ENCODE measurements at places on chromosomes 13 and 19.

DNA sequence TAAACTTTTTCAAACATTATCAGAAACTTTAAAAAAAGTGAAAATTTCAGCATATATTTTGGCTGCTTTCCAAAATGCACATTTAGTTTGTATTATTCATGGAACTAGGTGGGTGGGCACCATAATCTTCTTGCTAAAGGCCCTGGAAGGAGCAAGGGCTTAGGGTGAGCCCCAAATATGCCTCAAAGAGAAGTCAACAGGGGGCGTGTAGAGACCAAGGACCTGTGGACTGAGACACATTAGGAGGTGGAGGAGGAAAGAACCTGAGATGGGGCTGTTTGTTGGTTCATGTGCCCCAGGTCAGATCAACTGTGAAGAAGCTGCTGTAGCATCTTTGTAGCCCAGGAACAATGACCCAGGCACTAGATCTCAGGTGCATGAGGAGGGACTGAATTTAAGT is 79.6 kb upstream of the OLFM4 start:
- no peak for DNase-seq

DNA sequence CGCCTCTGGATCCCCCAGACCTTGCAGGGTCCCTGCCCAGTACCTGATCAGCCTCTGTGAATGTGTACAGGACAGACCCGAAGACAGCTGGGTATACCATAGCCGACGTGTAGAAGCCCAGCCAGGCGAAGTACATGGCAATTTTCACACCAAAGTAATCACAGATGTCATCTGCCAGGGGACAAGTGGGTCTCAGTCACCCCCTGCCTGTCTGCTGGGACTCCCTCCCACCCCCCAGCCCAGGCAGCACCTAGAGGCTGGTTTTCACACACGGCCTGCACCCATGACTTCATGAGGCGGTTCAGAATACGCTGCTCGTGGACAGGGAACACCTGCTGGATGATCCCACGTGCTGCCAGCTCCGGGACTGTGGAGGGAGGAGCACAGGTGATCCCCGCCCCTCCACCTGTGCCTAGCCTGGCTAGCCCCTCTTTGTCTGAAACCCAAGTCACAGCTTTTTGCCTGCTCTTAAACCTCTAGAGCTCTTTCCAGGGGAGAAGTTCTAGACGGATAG is 3.6 kb downstream of the ANO8 start:
- no peak for DNase-seq

DNA sequence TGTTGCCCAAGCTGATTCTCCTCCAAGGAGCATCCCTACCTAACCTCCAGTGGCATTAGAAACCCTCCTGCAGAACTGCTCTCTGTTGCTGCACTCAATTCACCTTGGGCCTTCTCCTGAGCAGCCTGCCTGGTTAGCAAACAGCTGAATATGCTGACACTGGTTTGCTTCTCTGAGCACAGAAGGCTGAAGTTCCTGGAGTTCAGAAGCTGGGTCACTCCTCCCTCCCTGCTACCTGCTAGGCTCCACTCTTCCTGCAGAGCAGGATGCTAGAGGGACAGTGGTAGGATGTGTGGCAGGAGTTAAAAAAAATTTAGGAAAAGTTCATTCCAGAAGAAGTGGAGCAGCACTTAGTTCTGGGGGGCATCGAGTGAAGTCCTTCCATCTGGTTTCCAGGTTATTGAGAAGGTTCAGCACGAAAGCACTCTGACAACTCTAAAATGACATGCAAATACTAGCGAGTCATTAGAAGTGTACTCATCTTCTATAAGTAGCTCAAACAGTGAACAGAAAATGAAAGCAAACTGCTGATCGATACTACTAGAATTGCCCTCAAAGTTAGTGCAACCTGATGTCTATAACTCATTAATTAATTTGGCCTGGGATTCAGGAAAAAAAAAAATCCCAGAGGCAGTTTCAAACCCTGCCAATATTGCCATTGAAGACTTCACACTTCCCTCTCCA is 293.7 kb downstream of the POU4F1 start:
- DNase-seq = no peak

GRCh38 chr13:98927951-98928927 is 49.6 kb downstream of the DOCK9 start:
- DNase-seq = no peak

GRCh38 chr13:66657165-66657881 is 572.8 kb downstream of the PCDH9 start:
- no peak for DNase-seq

DNA sequence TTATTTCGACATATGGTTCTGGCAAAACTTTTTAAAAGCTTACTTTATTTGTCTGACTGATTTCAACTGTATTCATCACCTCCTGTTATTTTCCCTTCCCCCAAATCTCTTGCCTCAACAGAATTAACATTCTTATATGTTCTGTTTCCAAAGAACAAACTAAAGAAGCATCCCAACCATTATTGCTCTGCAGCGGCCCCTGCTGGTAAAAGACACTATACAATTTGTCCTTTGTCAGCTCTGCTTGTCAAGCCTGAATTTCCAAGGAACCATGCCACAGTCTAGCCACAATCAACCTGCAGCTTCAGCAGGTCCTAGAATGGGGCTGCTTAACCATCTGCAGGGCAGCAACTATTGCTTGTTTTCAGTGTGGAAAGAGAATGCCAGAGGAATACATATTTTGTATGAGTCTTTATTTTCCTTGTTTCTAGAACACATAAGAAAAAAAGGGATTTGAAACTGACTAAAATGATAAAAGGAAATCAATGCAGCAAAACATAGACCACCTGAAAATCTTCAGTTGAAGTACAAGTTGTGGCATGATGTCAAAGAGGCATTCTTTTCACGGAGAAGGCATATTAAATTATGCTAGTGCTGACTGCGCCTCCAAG is 845.3 kb downstream of the DIAPH3 start:
- peak; percentile 62 for DNase-seq

- DNase-seq = no peak
Measured at GRCh38 chr13:44757671-44758070, 181.5 kb upstream of the TSC22D1 start.

DNA sequence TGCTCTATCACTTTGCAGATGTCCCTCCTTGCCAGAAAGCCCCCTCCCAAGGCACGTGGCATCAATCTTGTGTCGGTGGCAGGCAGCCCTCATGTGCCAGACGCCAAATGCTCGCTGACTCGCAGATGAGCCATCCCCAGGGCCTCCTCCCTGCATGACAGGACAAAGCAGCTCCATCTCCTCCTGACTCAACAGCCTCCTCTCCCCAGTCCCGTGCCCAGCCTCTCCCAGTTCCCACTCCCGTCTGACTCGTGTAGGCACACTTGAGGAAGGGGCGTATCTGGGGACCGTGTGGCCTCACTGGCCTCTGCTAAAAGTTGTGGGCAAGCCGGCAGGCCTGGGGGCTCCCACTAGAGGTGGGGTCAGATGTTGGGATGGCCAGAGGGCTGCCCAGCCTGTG is 133.6 kb downstream of the STK24 start:
- peak; percentile 35 for DNase-seq

GRCh38 chr19:1244693-1245451 is 3.3 kb downstream of the ATP5F1D start:
- no peak for DNase-seq

- DNase-seq = peak; percentile 65
Measured at GRCh38 chr19:3142292-3142670, 6.4 kb downstream of the GNA15 start.

- DNase-seq = no peak
Measured at GRCh38 chr19:5873617-5874199, 3.4 kb upstream of the FUT5 start.

DNA sequence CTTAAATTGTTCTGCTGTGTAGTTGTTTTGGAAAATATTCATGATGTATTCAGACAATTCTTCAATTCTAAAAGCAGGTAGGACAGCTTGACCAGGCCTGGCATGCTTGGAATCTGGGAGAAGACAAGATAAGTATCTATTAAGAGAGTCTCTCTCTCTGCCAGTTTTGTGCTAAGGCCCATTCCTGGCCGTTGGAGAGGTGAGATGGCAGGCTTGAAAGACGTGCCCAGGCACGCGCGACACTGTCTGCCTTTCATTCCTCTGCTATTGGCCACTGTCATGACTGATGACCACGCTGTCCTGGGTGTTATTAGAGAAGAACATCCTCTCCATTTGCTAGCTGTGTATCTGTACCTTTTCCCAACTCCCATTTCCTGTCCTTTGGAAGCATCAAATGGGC is 90.3 kb downstream of the LHFPL6 start:
- DNase-seq = no peak

DNA sequence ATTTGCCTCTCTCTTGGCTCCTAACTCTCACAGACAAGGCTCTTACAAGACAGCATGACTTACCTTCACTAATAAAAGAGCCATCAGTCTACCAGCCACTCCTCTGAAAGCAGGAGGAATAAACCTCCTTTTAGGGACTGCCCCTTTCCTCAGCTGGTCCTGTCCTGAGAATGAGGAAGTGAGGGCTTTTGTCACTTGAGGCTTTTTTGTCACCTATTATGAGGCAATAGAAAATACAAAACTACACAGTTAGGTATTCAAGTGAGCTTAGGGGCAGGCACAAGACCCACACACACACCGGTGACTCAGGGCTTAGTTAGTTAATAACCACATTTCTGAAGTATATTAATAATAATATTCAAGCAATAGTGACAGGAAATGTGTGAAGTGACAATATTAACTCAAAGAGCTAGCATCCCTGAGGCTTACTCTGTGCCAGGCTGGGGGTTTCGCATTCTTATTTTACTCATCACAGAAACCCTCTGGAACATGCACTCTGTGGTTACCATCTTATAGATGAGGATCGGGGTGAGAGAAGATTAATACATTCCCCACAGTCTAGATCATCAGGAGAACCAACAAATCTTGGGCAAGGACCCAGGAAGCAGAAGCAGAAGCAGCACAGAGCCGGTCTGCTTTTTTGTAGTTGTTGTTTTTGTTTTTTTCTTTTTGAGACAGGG is 379.9 kb downstream of the LIG4 start:
- peak; percentile 16 for DNase-seq

GRCh38 chr19:19668230-19669012 is at the start of gene ZNF101:
TSS of gene ZNF101 (plus strand) at chr19:19668839. CDS start at chr19:19668964, 125 bp downstream.
- DNase-seq = peak; percentile 97

DNA sequence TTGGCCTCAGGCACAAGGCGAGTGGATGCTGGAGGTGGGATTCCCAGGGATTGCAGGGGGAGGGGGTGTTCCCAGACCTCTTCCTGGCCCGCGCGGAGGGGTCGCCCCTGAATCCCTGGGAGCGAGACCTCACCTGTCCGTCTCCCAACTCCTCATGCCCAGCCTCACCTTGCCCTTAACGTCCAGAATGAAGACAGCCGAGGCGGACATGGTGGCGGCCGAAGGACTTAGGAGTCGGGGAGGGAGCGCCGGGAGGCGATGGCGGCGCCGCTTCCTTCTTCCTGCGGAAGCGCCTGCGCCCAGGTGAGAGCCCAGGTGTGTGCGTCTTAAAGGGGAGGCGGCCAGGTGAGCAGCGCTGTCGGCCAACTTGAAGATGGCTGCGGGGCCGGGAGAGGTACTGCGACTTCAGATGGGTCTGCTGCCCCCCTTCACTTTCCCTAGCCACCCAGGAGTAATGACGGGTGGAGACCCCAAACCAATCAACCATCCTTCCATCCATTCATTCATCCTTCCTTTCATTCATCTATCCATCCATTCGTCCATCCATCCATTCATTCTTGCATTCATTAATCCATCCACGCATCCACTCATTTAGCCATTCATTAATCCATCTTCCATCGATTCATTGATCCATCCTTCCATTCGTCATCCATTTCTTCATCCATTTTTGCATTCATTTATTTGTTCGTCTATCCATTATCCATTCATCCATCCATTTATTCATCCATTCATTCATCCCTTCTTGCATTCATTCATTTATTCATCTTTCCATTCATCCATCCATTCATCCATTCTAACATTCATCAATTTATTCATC is at the start of gene AP1M2:
Gene AP1M2 (minus strand): TSS at position 291 of the 817 bp plus-strand sequence. CDS start 81 bp downstream, at position 210.
- DNase-seq = no peak

GRCh38 chr19:29878973-29879654 is 62.9 kb upstream of the URI1 start:
- peak; percentile 43 for DNase-seq

- DNase-seq = no peak
Measured at GRCh38 chr13:44276061-44276460, 97.6 kb upstream of the SERP2 start.

DNA sequence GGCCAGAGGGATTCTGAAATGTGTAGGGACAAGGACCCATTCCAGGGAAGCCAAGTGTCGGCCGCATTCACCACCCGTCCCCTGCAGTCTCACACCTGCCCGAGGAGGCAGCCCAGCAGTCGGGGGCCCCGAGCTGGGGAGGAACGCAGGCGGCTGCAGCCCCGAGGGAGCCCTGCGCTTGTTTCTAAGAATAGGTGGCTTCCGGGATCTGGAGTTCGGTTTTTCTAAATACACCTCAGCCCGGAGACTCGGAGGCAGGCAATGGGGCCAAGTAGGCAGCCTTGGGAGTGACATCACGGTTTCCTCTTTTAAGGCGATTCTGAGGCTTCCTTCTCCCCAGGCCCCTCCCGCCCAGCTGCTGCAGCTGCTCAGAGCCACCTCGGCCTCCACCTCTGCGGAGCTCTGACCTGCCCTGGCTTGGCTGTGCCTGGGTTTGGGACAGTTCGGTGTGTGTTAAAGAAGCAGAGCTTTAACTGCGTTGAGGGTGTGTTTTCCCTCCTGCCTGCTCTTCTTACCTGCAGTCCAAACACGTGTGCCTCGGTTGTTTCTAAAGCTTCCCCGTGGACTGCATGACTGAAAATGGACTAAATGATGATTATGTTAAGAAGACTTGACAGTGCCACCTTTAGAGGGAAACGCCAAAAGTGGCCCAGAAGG is 80.5 kb downstream of the COL4A2 start:
- DNase-seq = peak; percentile 37

DNA sequence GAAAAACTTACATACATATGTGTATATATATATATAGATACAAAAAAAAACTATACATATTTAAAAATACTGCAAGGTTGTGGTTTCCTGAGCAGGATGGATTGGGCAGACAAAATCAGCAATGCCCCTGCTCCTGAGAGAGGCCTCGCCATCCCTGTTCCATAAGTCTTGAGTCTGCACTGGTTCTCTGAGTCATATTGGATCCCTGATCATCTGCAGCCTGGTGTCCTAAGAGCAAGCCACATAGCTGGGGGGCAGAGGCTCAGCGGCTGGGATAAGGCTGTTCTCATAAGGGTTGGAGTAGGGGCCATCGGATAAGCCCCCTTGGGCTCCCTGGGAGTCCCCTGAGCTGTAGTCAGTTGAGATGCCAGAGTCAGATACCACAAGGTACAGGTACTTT is 3.3 kb downstream of the SWSAP1 start:
- no peak for DNase-seq

DNA sequence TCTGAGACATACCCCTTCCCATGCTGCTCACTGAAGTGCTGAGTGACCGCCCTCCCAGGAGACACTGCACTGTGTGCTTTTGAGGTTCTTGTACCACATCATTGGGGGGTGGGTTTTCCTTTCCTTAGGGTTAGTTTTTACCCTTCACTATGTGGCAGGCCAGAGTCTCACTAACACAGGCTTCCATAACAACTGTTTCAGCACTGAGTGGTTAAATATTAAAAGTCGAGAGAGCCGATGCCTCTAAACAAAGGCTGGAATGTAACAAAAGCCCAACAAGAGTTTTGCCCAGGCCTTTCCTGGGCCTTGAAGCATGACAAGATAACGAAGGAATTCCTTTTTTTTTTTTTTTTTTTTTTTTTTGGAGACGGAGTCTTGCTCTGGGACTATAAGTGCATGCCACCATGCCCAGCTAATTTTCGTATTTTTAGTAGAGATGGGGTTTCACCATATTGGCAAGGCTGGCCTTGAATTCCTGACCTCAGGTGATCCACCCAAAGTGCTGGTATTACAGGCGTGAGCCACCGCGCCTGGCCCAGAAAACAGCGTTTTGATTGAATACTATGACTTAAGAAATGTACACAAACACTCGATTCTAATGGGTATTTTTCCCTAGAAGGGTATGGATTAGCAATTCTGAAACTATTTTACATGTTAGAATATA is 46.5 kb downstream of the ZNF823 start:
- DNase-seq = no peak

- DNase-seq = no peak
Measured at GRCh38 chr13:112638157-112638750, 50.3 kb upstream of the TUBGCP3 start.
